Activated CD8-positive, alpha-beta memory T cell treated with anti-CD3 and anti-CD28 coated beads, Interleukin-2, amount 10 ng/mL, durations not matched to agents 7 days and 5 days (primary cell): ENCODE measurements at places on chromosomes 12 and 14. TPM values are rescaled to one million over a fixed set of nuclear protein-coding genes. Genes with fewer than 3 reads are reported as not detected.

GRCh38 chr12:122665759-122666158 is 37.4 kb downstream of the HCAR2 start:
- DNase-seq, result no peak

DNA sequence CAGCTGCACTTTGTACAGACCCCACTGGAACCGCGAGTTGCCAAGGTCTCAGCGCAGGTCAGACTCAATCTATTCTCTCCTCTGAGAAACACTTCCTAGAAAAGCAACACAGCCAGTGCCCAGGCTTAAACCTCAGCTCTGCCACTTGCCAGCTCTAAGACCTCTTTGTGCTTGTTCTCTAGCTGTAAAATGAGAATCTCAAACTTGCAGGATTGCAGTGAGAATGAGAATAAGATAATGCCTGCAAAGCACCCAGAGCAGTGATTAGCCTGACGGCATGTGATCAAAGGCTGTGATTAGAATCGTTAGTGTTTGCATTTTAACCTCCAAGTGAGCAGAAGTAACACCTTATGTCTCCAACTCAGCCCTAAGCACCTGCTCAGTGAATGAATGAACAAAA is 21.3 kb downstream of the ANO2 start:
- DNase-seq, result no peak

GRCh38 chr12:60100160-60100559 is 504.3 kb downstream of the SLC16A7 start:
- DNase-seq, result no peak

- no peak for DNase-seq
Measured at GRCh38 chr12:64685050-64685449, 74.2 kb downstream of the GNS start.

DNA sequence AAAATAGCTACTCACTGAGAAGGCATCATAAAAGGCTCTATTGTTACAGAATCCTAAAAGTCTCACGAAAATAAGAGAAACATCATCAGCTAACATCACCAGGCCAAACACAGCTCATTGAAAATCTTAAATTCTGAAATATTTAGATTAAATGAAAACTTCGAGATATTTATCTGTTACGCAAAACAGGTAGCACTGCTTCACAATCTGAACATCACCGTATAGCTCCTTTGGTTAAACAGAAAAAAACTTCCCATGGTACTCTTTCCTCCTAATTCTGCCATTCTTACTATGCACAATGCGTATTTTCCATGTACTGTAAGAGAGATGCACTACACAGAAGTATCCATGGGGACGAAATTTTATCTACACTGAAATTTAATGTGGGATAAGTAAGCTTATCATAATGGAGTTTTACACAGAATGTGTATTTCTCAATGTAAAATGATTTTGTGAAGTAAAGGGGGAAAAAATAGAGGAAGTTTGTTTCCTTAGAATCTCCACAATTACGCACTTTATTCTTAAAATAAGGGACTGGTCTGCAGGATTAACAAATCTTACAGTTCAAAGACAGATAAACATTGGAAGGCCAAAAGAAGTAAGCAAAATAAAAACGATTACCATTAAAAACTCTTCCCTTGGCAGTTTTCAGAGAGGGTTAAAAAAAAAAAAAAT is 1.9 kb downstream of the SGPP1 start:
- no peak for DNase-seq

DNA sequence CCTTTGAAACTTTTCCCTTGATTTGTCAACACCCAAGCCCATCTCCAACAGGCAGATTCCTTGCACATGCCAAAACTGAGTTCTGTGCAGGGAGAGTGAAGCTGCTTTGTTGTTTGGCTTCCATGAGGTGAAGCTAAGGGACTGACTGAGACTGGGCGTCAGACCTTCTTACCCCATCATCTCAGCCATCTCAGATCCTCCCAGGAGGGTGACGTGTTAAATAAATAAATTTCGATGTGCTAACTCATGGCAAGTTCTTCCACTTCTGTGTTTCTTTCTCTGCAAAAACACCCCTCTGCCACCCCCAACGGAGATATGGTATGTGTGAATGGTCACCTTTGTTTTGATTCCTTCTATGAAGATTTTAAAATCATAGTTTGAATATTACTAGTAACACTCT is 17.8 kb downstream of the UTP20 start:
- DNase-seq, result no peak

DNA sequence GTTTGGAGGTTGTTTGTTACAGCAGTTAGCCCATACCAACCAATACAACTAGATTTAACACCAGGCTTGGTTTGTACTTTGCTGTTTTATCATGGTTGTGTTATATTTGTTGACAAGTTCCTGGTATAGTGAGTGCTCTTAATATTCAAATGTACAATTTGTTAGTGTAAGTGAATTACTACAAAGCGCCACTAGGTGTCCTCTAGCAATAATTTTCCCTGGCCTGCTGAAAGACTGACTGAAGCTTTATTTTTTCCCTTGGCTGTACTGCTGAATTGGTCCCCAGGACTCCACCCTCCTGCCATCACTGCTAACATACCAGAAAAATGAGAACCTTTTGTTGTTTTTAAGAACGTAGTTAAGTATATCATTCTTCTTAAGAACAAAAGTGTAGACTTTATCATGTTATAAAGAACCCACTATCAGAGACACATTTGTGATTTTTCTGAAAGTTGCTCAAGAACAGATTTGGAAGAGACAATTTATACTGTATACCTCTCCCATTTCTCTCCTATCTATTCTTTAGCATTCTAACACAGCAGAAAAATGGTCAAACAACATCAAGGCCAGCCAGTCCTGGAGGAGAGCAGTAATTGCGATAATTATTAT is 75.3 kb upstream of the FAR2 start:
- DNase-seq, result no peak

GRCh38 chr14:94797887-94798286 is 28.0 kb upstream of the GSC start:
- DNase-seq, result no peak

- peak; percentile 71 for DNase-seq
Measured at GRCh38 chr12:26971963-26972362, 33.7 kb downstream of the FGFR1OP2 start.

- DNase-seq, result no peak
Measured at GRCh38 chr12:108326254-108326750, 12.8 kb downstream of the CMKLR1 start.

GRCh38 chr14:87233266-87233665 is 759.7 kb downstream of the GALC start:
- DNase-seq, result no peak

DNA sequence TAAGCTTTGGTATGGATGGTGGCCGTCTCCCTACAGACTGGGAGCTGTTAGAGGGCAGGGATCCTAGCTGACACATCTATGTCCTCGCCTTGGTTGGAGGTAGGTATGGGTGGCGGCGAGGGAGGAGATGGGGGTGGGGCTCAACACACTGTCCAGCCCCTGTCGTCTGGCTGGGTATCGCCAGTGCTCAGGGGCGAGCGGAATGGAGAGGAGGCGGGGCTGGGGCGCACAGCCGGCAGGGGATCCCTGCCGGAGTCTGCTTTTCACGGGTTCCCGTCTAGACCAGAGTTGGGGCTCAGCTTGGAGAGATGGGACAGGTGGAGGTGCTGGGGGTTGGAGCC is 16.1 kb downstream of the TAMALIN start:
- peak; percentile 60 for DNase-seq

DNA sequence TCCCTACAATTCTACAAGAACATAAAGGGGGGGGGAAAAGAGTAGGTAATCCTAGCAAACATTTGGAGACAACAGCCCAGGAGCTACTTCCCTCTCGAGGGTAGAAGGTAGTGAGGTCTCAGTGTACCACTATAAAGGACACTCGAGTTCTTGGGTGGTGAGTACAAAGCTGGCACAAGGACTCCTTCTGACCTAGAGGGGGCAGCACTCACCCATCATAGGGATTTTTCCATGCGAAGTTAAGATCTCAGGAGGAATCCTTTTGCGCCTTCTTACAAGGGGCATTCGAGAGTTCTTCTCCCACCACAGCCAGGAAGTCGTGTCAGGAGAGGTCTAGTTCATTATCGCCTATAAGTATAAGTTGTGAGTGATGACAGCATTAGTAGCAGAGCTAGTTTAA is 200.2 kb upstream of the RBM19 start:
- no peak for DNase-seq

GRCh38 chr14:70721542-70721941 is 79.8 kb downstream of the TTC9 start:
- no peak for DNase-seq

GRCh38 chr14:25250516-25250915 is 200.6 kb upstream of the STXBP6 start:
- no peak for DNase-seq

DNA sequence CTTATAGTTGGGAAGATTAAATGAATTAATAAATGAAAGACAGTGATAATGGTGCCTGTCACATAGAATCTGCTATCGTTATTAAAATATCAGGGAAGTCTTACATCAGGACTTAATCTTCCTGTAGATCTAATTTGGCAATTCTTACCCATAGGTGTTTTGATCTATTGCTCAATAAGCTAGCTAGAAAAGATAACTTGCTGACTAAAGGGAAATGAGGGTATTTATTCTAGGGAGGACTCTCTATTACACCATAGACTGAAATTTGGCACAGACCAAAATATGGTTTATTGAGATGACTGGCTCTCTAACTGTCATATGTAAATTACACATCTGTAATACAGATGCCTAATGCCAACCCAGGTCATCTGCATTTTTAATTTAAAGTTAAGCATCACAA is 11.5 kb downstream of the HAL start:
- no peak for DNase-seq

- peak; percentile 54 for DNase-seq
Measured at GRCh38 chr14:64232095-64232838, 61.9 kb downstream of the ESR2 start.

DNA sequence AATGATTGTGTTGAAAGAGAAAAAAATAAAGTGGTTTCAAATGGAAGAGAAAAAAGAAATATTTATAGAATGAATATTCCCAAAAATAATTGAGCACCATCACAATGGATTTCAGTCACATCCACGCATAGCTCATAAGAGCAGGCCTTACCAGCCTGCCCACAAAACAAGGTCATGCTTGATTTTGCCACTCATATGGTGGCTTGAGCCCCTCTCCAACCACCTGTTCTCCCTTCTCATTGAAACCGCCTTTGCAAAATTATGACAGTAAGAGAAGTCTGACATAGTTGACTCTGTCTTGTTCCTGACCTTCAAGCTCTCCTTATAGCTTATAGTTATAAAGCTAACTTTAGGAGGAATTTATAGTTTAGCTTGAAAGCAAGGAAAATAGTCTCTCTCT is 33.3 kb upstream of the NAP1L1 start:
- no peak for DNase-seq

GRCh38 chr14:89032086-89032649 is 207.7 kb downstream of the TTC8 start:
- no peak for DNase-seq

- peak; percentile 96 for DNase-seq
Measured at GRCh38 chr14:72476657-72477499, 417.0 kb downstream of the DPF3 start.

- DNase-seq, result no peak
Measured at GRCh38 chr14:51219473-51220448, 20.3 kb upstream of the TMX1 start.

DNA sequence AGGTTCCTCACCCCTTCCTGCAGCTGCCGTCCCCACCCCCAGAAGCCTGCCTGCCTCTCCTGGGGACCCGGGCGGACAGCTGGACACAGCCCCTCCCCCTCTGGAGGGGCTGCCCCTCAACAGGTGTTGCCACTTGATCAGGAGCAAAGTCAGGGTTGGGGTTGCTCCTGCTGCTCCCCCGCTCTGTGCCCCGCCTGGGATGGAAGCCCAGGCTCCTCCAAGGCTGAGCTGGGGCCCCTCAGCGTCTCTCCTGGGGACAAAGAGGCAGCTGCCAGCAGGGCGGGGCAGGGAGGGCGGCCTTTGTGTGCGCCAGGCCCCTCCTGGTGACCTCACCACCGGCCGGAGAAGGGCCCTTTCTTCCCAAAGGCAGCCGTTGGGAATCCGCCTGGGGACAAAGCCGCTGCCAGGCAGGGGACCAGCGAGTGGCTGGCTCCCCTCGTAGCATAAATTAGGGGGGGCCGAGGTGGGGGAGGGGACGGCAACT is 13.7 kb downstream of the TRMT61A start:
- DNase-seq, result no peak

DNA sequence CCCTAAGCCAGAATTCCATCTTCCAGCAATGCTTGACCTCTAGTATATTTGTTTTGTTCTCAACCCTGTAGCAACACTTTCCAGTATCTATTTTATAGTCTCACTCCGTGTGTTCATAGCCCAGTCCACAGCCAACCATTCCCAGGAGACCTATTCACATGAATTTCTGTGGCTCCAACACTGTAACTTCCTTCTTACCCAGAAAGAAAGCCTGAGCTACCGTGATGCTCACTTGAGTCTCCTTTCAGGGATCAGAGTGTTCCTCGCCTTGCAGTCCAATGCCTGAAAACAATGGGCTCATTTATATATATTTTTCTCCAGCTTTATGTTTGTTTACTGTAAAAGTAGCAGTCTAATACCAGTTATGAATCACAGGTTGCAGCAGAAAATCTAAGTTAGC is 645.0 kb upstream of the NOVA1 start:
- DNase-seq, result no peak

Gene C3AR1
- total RNA-seq, result 9.3 TPM

Gene SIX6
- total RNA-seq, result not detected

Gene MIP
- not detected for total RNA-seq

Gene NEMP1
- 60.5 TPM for total RNA-seq

Gene GPRC5D
- total RNA-seq, result not detected

Gene FOXG1
- not detected for total RNA-seq

Gene TMEM30B
- total RNA-seq, result 0.70 TPM

Gene KERA
- not detected for total RNA-seq

Gene TAS2R19
- 1.8 TPM for total RNA-seq

Gene GPR137C
- total RNA-seq, result 0.85 TPM

Gene GLIPR1L1
- total RNA-seq, result not detected
